ENCODE measurements at places on chromosomes 5 and 9. TPM values are rescaled to one million over a fixed set of nuclear protein-coding genes. Genes with fewer than 3 reads are reported as not detected.

FOXD4L3 gene
- not detected for polyA plus RNA-seq

SLC34A1 gene
- polyA plus RNA-seq, result not detected

LCN10 gene
- 5.6 TPM for polyA plus RNA-seq

PCDHB3 gene
- 2.6 TPM for polyA plus RNA-seq

GRCh38 chr9:6758498-6759184 lies 868 bp downstream of the KDM4C start:
- DNase-seq, result peak; percentile 60

GRCh38 chr5:124641154-124641792 lies 105.2 kb downstream of the ZNF608 start:
- no peak for DNase-seq

DNA sequence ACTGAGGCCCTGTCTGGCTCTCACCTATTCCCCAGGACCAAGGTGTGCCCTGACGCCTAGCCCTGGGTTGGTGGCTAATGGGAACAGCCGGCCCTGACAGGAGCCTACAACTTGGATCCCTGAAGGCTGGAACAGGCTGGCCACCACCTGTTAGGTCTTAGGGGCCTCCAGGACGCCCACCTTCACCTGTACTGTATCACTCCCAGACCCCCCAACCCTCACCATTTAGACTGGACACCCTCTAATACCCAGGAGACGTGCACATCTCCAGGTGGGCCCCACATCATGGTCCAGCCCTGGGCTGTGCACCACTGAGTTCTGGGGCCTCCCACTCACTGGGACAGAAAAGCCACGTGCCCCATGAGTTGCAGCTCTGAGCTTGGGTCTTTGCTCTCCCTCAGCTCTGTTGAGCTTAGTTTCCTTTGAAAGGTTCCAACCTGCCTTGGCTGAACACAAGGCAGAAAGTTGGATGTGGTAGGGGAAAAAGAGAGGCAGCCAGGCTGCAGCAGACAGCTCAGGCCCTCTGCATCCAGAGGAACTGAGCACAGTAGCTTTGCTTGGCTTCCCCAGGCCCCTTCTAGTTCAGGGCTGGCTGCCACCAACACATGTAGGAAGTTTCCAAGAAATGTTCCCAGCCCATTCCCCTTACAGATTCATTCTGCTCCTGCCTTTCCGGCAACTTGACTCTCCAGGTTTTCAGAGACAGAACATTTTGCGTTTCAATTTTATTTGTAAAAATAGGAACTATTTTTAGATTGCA lies 116.8 kb upstream of the TBC1D2 start:
- peak; percentile 84 for DNase-seq

DNA sequence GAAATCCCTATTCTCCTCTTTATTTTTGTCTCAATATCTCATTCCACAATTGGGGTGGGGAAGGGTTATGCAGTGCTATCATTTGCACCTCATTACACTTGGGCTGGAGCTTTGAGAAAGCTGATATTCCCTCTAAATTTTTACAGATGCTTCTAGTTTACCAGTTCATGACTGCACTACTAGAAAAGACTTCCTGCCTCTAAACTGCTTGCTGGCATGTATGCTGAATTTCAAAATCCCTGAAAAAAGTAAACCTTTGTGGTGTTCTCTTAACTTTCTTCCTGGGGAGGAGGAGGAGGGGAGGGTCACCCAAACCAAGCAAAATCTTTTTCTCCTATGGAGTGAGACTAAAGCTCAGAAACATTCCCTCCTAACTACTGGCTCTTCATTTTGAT lies 45.1 kb downstream of the BNC2 start:
- DNase-seq, result no peak

DNA sequence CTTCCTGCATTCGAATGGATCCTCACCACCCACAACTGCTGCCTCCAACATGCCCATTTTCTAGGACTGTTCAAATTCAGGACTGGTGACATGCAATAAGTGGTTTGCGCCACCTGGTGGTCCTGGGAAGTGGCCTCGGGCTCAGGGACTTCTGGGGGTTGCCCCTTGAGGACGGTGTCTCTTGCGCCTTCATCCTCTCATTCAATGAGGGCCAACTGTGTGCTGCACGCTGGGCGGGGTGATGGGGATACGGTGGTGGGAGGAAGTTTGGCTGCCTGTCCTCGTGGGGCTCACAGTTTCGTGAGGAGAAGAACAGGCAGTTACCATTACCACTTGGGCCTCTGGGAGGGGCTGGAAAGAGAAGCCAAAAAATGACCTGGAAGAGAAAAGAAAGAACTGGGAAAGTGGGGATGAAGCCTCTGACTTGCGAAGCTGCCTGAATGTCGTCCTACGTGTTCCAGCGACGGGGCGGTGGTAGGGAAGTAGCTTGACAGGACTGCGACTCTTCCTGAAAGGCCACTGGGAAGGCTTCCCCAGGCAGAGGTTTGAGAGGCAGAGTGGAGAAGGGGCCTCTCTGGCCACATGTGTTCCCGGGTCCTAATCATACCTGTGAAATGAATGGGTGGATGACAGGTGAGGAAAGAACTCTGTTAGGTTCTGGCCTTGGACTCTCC lies 49.0 kb downstream of the PSD2 start:
- no peak for DNase-seq

DNA sequence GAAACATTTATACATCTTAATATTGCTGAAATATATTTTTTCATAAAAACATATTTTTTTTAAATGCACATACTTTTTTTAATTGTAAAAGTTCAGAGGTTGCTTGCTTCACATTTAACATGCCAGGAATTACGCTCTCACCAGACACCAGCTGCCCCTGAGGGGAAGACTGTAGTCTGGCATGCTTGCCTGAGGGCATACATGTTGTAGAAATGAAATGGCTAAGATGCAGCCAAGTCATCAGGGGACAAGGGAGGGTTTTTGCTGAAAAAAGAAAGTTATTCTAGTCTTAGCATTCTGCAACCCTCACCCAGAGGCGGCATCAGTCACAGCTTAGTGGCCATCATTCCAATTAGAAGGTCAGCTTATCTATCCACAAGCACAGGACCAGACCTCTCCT lies 426.7 kb upstream of the FTMT start:
- no peak for DNase-seq
